ENCODE measurements at places on chromosomes 6 and 20. TPM values are rescaled to one million over a fixed set of nuclear protein-coding genes. Genes with fewer than 3 reads are reported as not detected.

DNA sequence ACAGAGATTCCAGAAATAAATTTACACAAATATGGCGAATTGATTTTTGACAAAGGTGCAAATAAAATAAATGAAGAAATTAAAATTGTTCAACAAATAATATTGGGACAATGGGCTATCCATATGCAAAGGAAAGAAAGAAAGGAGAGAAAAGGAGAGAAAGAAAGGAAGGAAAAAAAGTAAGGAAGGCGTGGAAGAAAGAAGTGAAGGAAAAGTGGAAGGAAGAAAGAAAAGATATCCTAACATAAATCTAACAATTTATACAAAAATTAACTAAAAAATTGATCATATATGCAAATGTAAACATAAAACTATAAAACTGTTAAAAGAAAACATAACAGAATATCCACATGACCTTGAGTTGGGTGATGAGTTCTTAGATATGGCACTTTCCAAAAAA, 78.7 kb upstream of the ZNF184 start:
- no peak for DNase-seq

The OPN5 gene
- not detected for total RNA-seq

The ZBTB46 gene
- 10.8 TPM for total RNA-seq

- no peak for DNase-seq
These were observed 6.8 kb downstream of the HDDC2 start for GRCh38 chr6:125294925-125295324.

- no peak for DNase-seq
These were observed 2.5 kb upstream of the SLC17A9 start for GRCh38 chr20:62949962-62950361.

DNA sequence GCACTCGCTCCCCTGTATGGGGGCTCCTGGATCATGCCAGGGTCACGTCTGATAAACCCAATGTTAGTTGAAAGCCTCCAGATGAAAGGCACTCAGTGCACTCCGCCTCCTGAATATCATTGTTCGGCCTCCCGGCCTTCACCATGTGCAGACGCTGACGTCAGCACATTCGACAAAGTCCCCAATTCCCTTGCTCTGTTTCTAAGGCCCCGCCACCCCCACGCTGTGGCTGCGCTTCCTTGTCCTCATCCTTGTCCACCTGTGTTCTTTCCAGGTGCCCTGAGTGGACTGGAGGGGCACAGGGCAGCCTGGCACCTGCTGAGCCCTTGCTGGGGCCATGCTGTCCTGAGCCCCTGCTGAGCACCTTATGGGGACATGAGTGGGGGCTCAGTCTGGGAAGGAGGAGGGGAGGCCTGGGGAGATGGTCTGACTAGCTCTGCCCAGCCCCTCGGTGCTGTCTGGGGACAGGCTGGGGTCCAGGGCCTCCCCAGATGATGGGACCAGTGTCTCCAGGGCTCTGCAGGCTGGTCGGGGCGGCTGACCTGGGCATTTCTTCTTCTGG, 9.8 kb upstream of the BHLHE23 start:
- no peak for DNase-seq

The LRRN4 gene
- 20.1 TPM for total RNA-seq

- DNase-seq: no peak
These were observed 440.9 kb downstream of the BTBD3 start for GRCh38 chr20:12358655-12359009.

The DSP gene
- total RNA-seq: 73.2 TPM

The PTGIS gene
- 43.8 TPM for total RNA-seq
